ENCODE measurements at places on chromosomes 6 and 20.

GRCh38 chr6:114592506-114592905 is 249.7 kb upstream of the HS3ST5 start:
- DNase-seq, result no peak

DNA sequence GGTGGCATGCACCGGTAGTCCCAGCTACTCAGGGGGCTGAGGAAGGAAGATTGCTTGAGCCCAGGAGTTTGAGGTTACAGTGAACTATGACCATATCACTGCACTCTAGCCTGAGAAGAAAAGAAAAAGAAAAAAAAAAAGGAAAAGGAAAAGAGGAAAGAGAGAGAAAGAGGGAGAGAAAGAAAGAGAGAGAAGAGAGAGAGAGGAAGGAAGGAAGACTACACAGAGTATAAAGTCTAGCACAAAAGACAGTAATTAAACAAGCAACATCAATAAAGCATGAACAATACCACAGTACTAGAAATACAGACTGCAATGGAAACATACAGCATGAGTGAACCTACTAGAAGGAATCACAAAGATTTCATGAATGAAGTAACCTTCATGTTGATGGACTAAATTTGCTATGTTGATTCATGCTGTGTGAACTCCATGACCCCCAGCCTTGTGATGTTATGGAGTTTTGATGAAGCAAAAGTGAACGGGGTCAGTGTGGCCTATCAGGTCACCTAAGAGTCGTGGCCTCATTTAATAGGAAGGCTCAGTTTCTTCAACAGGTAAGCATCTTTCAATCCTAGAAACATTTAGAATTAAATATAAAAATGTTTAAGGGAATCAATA is 57.6 kb downstream of the NUDT3 start:
- DNase-seq, result no peak

GRCh38 chr6:103177791-103178190 is 1681.9 kb downstream of the HACE1 start:
- DNase-seq, result no peak

DNA sequence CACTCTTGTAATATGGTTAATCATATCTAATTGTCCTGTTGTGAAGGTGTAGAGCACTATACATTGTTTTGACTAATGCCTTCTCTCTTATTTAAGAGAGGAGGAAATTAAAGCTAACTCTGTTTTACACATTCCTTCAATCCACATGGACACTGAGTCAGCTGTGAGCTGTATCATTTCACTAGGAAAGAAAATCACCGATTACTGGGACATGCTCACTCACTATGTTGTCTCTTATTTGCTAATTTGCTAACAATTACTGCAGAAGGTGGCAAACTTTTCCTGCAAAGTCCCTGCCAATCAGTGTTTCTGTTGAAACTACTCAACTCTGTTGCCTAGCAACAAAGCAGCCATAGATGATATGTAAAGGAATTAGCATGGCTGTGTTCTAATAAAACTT is 98.2 kb downstream of the BCAS1 start:
- no peak for DNase-seq

DNA sequence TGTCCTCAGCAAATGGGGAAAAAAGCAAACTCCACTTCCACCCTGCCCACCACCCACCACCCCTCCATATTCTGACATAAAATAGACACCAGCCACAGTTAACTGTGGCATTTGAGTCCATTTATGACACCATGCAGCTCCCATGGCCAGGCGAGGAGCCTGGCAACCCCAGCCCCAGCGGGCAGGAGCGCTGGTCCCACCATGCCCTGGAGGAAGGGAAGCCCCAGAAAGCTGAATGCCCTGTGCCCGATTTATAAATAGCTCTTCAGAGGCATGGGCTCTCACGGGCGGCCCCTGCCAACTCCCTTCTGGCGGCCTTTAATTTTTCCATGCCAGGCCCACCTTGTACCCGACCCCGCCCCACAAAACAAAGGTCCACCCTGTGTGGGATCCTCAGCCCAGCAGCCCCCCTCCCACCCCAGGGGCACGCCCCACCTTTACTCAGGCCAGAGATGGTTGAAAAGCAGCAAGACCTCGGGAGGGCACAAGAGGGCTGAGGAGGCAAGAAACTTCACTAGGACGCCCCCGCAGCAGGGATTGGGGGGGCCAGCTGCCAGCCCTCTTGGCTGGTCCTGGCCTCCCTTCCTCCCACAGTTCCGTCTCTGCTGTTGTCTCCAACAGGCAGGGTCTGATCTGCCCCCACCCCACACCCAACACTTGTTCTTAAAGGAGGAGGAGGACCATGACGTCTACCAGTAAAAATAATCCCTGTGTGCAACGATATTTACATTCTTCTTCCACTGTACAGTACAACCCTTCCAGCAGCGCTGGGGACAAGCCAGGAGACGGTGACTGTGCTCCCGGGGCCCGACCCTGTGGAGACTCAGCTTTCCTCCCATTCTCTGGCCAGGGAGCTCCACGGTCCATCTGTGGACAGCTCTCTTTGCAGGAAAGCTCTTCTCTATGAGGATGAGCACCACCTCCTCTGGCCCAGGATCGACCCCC is 115.6 kb upstream of the CDYL start:
- DNase-seq, result no peak

GRCh38 chr20:1509237-1509636 is 18.0 kb upstream of the SIRPB2 start:
- peak; percentile 40 for DNase-seq

GRCh38 chr6:116027801-116028200 is 32.9 kb downstream of the FRK start:
- no peak for DNase-seq

DNA sequence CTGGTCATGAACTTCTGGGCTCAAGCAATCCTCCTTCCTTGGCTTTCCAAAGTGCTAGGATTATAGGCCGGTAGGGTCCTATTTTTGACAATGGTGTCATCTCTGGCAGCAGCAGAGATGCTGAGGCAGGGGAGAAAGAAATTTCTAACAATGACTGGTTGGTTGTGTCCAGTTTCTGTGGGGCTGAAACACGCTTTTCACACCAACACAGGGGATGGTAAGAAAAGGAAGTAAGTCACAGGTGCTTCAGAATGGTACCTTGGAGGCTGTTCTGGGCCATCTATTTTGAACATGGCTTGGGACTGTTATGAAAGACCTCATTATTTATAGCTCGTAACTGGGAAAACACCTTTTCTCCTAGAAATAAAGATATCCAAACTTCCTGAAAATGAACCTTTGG is 72.6 kb downstream of the GJA10 start:
- DNase-seq, result no peak

DNA sequence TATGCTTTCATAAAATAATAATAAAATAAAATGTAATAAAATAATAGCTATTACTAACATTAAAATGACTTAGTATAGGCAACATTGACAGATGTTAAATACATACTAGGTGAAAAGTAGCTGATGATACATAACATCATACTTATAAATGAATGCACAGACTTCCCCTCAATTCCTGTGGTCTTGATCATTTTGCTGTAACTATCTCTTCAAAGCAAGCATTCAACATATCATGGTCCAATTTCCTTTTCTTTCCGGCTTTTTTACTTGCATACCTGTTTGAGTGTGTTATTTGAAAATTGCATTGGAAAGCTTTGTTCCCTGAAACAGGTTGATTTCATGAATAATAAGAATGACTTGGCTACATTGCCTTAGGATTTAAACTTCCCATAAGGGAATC is 309.3 kb downstream of the HDGFL1 start:
- no peak for DNase-seq

GRCh38 chr6:24662236-24662635 is 4.5 kb downstream of the TDP2 start:
- no peak for DNase-seq

GRCh38 chr6:134258849-134259306 is 59.0 kb downstream of the SGK1 start:
- DNase-seq, result no peak

DNA sequence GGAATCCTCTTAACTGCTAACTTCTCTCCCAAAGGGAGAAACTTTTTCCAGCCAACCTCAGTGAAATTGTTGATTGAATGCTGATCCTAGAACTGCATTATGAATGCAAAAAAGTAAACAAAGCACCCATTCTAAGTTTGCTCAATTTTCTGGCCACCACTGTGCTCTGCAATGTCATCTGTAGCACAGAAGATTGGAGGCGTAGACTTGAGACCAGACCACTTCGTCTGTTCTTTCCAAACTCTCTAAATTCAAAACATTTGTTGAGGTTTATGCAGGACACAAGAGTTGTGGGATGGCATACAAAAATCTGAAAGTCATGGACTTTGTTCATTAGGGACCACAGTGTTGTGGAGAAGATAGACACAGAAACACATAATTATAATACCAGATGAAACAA is 11.1 kb upstream of the TSPYL1 start:
- DNase-seq, result no peak

DNA sequence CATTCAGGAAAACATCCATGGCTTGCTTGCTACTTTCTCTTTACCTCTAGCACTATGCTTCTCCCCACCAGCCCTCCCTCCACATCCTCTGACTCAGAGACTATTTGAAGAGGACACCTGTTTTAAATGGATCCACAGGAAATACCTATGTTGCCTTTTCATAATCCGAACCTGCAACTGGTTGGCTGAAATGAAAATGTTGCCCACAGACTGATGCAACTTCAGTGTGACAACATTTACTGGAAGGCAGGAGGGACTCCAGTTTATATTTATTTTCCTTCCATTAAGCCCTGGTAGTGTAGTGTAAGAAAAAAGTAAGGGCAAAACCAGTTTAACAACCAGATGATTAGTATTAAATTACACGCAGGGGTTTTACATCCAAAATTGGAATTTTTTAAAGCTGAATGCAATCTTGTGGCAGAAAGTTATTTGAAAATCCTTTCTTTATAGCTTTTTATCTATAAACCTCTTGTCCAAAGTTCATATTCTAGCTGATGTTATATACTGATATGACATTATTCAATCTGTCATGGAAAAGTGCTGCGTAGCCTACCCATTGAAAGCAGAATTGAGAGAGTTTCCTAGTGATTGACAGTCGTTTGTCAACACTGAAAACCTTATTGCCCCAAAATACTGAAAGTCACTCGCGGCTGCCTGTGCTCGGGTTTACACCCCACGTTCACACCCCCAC is 881 bp upstream of the AIG1 start:
- peak; percentile 25 for DNase-seq

GRCh38 chr20:37301558-37301957 is 12.1 kb downstream of the MANBAL start:
- no peak for DNase-seq

DNA sequence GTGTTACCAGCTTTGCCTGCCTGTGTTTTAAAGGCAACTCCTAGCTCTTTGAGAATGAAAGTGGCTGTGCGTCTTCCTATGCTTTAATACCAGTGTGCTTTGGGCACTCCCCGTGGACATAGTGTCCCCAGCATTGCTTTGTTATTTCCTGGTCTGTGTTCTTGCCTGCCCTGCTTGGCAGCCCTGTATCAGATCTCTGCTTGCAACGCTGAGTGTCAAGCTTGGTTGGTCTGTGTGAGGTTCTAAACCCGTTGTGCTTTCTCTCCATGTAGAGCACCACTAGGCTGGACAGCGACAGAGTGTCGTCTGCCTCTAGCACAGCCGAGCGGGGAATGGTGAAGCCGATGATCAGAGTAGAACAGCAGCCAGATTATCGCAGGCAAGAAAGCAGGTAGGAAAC is 80.2 kb downstream of the AFDN start:
- DNase-seq, result no peak

- DNase-seq, result no peak
Observed at GRCh38 chr20:58698741-58699622, 6.4 kb downstream of the NPEPL1 start.

GRCh38 chr6:156658186-156658965 is 118.8 kb upstream of the ARID1B start:
- no peak for DNase-seq

DNA sequence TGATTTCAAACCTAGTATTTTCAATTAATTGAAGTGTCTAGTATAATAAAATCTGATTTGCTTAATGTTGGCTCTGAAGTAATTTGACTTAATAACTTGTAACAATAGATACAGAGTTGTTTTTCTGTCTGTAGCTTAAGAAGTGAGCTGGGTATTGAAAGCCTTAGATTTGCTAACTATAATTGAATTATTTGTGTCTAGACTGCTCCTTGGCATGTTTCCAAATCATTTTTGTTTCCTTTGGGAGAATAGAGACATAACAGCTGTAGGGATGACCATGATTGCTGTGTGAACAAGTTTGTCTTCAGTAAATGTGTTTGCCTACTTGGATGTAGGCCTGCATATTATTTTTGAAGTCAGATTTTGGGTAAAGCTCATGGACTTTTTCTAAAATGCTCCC is 115.4 kb downstream of the SCAF8 start:
- no peak for DNase-seq

DNA sequence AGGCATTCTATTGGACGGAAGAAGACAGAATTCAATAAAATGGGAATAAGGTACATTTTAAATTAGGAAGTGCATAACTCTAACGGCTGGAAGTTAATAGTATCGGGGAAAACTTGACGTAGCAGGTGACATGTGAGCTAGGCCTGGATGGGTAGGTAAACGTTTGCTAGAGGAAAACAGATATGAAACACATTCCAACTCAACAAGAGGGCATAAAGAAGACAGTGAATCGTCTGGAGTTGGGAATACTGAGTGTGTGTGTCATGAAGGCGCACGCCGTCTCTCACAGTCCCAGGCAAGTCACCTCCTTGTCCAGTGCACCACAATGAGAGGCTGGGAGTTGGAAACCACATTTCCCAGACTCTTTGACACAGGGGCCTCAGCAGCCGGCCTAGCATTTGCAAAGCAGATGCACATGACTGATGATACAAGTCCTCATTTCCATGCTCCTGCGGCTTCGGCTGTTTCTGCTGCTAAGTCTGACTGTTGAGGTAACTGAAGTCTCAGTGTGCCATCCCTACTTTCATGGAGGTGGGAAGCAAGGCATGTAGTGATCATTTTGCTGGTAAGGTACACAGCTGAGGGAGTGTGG is 16.5 kb upstream of the NHSL1 start:
- no peak for DNase-seq

DNA sequence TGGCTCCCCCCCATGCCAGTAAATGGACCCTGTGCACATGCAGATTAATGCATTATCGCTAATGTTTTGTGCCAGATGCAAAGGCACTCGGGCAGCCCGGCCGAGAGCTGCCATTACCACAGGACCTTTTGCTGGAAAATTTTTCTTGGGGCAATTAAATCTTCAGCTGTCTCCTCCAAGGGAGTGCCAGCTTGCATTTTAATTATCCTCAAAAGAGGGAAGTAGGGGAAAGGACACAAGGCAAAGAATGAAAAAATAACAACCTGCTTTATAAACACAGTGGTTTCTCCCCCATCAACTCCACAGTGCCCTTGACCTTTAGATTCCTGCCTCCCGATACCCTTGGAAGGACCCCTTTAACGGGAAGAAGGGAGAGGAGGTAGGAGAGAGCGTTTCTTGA is 48.2 kb downstream of the PDYN start:
- DNase-seq, result no peak

DNA sequence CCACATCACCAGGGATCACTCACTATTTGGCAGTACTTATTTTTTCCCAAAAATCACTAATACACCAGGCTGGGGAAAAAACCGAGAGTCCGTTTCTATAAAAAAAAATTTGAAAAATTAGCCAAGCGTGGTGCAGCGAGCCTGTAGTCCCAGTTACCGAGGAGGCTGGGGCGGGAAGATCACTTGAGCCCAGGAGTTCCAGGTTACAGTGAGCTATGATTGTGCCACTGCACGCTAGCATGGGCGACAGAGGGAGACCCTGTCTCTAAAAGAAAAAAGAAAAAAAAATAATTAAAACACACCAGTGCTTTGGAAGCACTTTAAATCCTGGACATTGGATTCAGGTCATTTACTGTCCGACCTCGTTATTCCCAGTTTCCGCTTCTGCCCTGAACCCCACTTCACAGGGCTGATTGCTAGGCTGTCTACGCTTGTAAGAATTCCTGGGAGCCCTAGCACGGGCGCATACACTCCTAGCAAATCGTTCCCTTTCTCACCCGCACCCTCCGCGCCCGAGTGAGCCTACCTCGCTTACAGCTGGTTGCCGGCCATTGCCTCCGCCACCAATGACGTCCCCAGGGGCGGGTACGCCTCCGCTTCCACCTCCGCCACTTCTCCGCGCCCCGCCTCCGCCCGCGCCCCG is at the start of gene TPMT:
TPMT (minus strand) TSS at position 571 of the 643 bp plus-strand sequence. CDS start 5,950 bp downstream, outside the sequence.
- DNase-seq, result no peak

All from GM13977 (cell line).